ENCODE measurements at places on chromosomes 2 and 18. TPM values are rescaled to one million over a fixed set of nuclear protein-coding genes. Genes with fewer than 3 reads are reported as not detected.

Gene FEV
- total RNA-seq: not detected

Gene DPP4
- total RNA-seq: 13.3 TPM

Gene DNAH7
- total RNA-seq: 1.3 TPM

Gene CTLA4
- total RNA-seq: not detected

Gene CARF
- total RNA-seq: 3.6 TPM

Gene CCDC85A
- total RNA-seq: not detected

Gene VPS54
- 14.6 TPM for total RNA-seq

Gene DUSP2
- 0.40 TPM for total RNA-seq

Gene EPB41L3
- total RNA-seq: 44.6 TPM

Data from epithelial cell of alveolus of lung (primary cell).